ENCODE measurements at places on chromosomes 2 and 18. TPM values are rescaled to one million over a fixed set of nuclear protein-coding genes. Genes with fewer than 3 reads are reported as not detected.
A peak's percentile ranks its signal among the peaks of the same experiment; 100 is the strongest.

Gene TDRD15
- total RNA-seq: not detected

Gene IL1R2
- 26.8 TPM for total RNA-seq

Gene UGT1A6
- 0.33 TPM for total RNA-seq

Gene SCN3A
- total RNA-seq: 0.55 TPM

Gene CTLA4
- 0.33 TPM for total RNA-seq

GRCh38 chr2:105567996-105568494, 169.2 kb upstream of the FHL2 start:
- H3K4me1 ChIP-seq: no peaks in the 10 kb centered on the region
- H3K4me3 ChIP-seq: no peak overlapping the region
- H3K27ac ChIP-seq: no peak overlapping the region
- no peaks in the 10 kb centered on the region for H3K27me3 ChIP-seq
- no peaks in the 10 kb centered on the region for H3K36me3 ChIP-seq
- DNase-seq: no peak

Gene ACTG2
- 27.0 TPM for total RNA-seq

Gene DNAJC10
- total RNA-seq: 94.6 TPM

DNA sequence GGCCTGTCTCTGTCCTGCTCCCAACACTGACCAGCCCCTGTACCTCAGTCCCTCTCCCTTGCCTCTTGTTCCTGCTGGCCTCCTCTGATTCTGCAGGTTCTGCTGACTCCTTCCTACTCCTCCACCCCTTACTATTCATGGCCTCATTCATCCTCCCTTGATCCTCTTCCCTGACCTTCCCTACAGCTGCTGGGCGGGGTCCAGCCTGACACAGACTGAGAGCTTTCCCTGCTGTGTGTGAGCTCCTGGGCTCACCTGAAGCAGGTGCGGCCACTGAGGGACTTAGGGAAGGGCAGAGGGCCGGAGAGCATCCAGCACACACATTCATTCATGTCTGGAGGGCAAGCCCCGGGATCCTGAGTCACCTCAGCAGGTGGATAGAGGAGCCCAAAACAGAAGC, 185.6 kb downstream of the CTIF start:
- H3K4me3 ChIP-seq: no peak overlapping the region
- no peaks in the 10 kb centered on the region for H3K27me3 ChIP-seq
- no peaks in the 10 kb centered on the region for H3K36me3 ChIP-seq
- DNase-seq: no peak

DNA sequence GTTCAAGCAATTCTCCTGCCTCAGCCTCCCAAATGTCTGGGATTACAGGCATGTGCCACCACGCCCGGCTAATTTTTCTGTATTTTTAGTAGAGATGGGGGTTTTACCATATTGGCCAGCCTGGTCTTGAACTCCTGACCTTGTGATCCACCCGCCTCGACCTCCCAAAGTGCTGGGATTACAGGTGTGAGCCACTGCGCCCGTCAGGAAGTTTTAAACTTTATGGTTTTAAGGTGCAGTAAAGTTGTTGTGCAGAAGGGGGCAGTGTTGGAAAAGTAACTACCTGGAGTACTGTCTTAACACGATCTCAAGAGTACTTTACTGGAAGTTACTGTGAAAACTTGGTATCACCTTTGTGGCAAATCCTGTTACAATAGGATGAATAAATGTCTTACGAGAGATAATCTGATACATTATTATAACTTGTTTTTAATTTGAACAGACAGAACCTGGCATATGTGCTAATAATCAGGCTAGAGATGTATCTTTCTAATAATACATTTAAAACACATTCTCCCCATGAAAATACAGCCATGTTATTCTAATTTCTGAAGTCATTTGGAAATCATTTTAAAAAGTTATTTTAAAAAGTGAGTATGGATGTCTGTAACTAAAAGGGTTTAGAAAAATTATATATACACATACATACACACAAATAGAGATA, 10.8 kb downstream of the SPDYA start:
- no peak overlapping the region for H3K27ac ChIP-seq
- H3K36me3 ChIP-seq: no peaks in the 10 kb centered on the region
- H3K4me1 ChIP-seq: no peaks in the 10 kb centered on the region
- DNase-seq: peak; percentile 36

DNA sequence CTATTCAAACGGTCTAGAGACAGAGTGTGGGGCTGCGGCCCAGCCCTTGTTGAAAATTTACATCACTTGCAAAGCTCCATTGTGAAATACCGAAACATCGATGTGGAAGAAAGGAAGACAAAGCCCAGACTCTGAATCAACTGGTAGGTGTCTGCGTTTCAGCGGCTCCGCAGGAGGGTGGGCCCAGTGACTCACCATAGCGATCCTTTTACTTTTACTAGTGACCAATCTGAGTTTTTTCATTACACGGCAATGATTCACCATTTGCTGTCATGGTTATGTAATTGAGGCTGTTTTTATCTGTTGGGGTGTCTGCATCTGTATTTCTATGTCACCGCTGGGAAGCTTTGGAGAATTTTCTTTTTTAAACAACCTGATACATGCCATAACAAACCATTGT, 66.6 kb upstream of the ODC1 start:
- H3K36me3 ChIP-seq: no peaks in the 10 kb centered on the region
- H3K4me1 ChIP-seq: no peaks in the 10 kb centered on the region
- no peak overlapping the region for H3K4me3 ChIP-seq
- DNase-seq: peak; percentile 6
- H3K27ac ChIP-seq: no peak overlapping the region
- H3K27me3 ChIP-seq: no peaks in the 10 kb centered on the region

Gene REG3G
- total RNA-seq: not detected

GRCh38 chr2:55452879-55453278, 33.2 kb upstream of the CCDC88A start:
- no peak for DNase-seq
- no peak overlapping the region for H3K4me3 ChIP-seq
- no peaks in the 10 kb centered on the region for H3K36me3 ChIP-seq
- no peaks in the 10 kb centered on the region for H3K4me1 ChIP-seq
- no peaks in the 10 kb centered on the region for H3K27me3 ChIP-seq

DNA sequence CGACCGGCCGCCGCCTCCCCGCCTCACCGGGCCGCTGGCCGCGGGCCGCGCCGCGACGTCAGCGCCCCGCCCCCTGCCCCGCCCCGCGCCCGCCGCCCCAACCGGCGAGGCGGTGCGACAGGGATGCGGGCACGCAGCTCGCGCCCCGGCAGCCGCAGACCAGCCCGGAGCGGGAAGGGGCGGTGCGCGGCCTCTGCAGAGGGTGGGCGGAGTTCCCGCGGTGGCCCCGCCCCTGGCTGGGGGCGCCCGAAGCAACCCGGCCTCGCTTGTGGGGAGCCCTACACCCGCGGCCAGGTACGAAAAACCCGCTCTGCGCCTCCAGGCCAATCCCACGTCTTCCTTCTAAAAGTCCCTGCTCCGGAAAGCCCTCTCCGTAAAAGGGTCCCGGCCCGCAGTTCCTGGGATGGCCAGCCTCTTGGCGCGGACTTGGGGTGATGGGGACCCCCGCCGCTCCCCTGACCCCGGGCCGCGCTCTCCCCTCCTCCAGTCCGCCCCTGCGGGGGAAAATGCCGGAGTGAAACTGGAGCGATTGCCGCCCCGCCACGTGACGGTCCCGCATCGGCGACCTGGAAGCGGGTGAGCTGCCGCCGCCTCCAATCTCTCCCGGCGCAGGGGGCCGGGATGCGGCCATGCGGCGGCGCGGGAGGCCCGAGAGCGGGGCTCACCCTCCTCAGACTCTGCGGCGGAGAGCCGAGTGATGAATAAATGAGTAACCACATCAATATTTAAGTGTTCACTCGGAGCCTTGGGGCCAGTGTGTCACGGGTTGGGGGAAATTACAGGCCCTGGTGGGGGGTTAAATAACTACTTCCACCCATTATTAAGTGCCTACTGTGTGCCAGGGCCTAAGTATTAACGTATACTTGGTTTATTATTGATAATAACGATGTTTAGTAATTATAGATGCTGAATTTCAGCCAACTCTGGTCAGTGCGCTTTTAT, at the start of gene RAB11FIP5:
Gene RAB11FIP5 (minus strand): TSS at position 36 of the 942 bp plus-strand sequence. CDS start 171 bp downstream, outside the sequence.
- H3K27ac ChIP-seq: peak within 1 kb of the TSS; percentile 80
- H3K36me3 ChIP-seq: no peaks in the 10 kb centered on the region
- peak; percentile 87 for DNase-seq
- H3K27me3 ChIP-seq: no peaks in the 10 kb centered on the region
- H3K4me1 ChIP-seq: peaks cover 22% of the 10 kb centered on the region

GRCh38 chr2:199751492-199752120, 99.4 kb downstream of the FTCDNL1 start:
- no peak overlapping the region for H3K27ac ChIP-seq
- no peak overlapping the region for H3K4me3 ChIP-seq
- no peaks in the 10 kb centered on the region for H3K27me3 ChIP-seq
- H3K36me3 ChIP-seq: no peaks in the 10 kb centered on the region

Gene CAPN14
- total RNA-seq: 1.0 TPM

DNA sequence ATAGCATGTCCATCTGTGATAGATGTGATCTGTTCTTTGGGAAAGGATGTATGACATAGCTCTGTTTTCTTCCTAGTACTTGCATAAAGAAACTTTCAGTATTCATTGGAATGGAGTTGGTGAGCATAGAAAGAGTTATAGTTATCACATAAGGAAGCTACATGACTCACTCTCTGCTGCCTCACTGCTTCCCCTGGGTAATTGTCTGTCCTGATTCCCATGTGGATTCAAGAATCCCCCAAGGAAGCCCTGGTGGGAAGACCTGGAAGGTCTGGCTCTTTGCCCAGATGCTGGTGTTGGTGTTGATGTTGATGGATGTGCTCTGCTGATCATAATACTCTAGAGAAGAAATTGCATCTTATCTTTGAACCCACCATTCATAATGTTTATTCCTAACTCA, 60.6 kb downstream of the PTPN4 start:
- peaks cover 6% of the 10 kb centered on the region for H3K4me1 ChIP-seq
- no peak overlapping the region for H3K27ac ChIP-seq
- no peaks in the 10 kb centered on the region for H3K27me3 ChIP-seq
- H3K4me3 ChIP-seq: no peak overlapping the region

Gene CYB5A
- 729 TPM for total RNA-seq

DNA sequence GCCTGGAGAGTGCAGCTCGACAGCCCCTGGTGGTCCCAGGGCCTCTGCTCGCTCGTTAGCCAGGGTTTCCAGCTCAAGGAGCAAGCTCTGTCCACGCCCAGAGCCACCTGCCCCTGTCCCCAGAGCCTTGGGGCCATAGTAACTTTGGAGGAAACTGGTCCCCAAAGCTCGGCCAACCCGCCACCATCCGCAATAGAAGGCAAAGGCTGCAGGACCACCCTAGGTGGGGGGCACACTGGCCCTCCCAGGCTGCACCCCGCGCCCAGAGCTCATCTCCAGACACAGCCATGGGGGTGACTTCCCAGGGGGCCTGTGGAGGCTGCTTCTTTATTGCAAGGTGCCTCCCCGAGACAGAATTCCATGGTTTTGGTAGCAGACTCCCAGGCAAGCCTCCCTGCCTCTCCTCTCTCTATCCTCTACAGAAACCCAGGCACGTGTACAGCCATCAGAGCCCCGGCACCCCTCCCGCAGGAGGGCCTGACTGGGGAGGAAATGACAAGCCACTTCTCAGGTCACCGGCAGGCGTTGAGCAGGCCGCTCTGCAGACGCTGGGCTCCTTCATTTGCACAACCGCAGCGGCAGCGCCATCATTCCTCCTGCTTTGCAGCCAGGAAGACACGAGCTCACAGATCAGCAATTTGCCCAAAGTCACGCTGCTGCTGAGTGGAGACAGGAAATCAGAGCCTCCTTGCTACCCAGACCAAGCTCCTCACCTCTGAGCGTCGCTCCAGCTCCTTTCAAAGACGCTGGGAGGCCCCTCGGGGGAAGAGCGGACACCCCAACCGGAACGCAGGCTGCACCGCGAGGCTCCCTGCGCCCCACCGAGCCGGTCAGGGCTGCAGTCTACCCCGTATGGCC, 80.2 kb downstream of the NDUFA10 start:
- H3K4me3 ChIP-seq: no peak overlapping the region
- peak; percentile 64 for DNase-seq
- no peaks in the 10 kb centered on the region for H3K4me1 ChIP-seq
- H3K36me3 ChIP-seq: no peaks in the 10 kb centered on the region
- H3K27ac ChIP-seq: no peak overlapping the region

Gene RTP5
- 2.1 TPM for total RNA-seq

- H3K4me1 ChIP-seq: no peaks in the 10 kb centered on the region
- no peak overlapping the region for H3K27ac ChIP-seq
- no peak overlapping the region for H3K4me3 ChIP-seq
These were observed 83.5 kb upstream of the RAB12 start for GRCh38 chr18:8525692-8526091.

- no peaks in the 10 kb centered on the region for H3K27me3 ChIP-seq
- H3K36me3 ChIP-seq: no peaks in the 10 kb centered on the region
- no peak overlapping the region for H3K27ac ChIP-seq
- DNase-seq: no peak
These were observed 108.5 kb upstream of the UNC80 start for GRCh38 chr2:209663139-209663538.

- peaks cover 2% of the 10 kb centered on the region for H3K4me1 ChIP-seq
- no peak overlapping the region for H3K4me3 ChIP-seq
- H3K36me3 ChIP-seq: no peaks in the 10 kb centered on the region
- no peaks in the 10 kb centered on the region for H3K27me3 ChIP-seq
- DNase-seq: no peak
- H3K27ac ChIP-seq: no peak overlapping the region
These were observed 75.7 kb downstream of the VAPA start for GRCh38 chr18:9989481-9989880.

GRCh38 chr2:33166287-33166881, 219.6 kb downstream of the LTBP1 start:
- no peaks in the 10 kb centered on the region for H3K4me1 ChIP-seq
- H3K27me3 ChIP-seq: no peaks in the 10 kb centered on the region
- DNase-seq: no peak
- H3K27ac ChIP-seq: no peak overlapping the region
- no peaks in the 10 kb centered on the region for H3K36me3 ChIP-seq

Gene MC4R
- not detected for total RNA-seq

GRCh38 chr2:161982548-161983330, 91.3 kb downstream of the DPP4 start:
- H3K36me3 ChIP-seq: no peaks in the 10 kb centered on the region
- no peak for DNase-seq
- no peaks in the 10 kb centered on the region for H3K4me1 ChIP-seq
- no peak overlapping the region for H3K4me3 ChIP-seq
- no peak overlapping the region for H3K27ac ChIP-seq
- no peaks in the 10 kb centered on the region for H3K27me3 ChIP-seq

Gene GALNT13
- 4.1 TPM for total RNA-seq

- no peak overlapping the region for H3K4me3 ChIP-seq
- H3K27me3 ChIP-seq: no peaks in the 10 kb centered on the region
- no peaks in the 10 kb centered on the region for H3K4me1 ChIP-seq
- peaks cover 3% of the 10 kb centered on the region for H3K36me3 ChIP-seq
These were observed 28.8 kb downstream of the SETBP1 start for GRCh38 chr18:44709307-44710126.

- H3K4me1 ChIP-seq: peaks cover under 1% of the 10 kb centered on the region
- no peak overlapping the region for H3K4me3 ChIP-seq
- no peaks in the 10 kb centered on the region for H3K36me3 ChIP-seq
- H3K27me3 ChIP-seq: no peaks in the 10 kb centered on the region
- no peak for DNase-seq
These were observed 39.4 kb upstream of the MAP4K3 start for GRCh38 chr2:39476524-39476923.

DNA sequence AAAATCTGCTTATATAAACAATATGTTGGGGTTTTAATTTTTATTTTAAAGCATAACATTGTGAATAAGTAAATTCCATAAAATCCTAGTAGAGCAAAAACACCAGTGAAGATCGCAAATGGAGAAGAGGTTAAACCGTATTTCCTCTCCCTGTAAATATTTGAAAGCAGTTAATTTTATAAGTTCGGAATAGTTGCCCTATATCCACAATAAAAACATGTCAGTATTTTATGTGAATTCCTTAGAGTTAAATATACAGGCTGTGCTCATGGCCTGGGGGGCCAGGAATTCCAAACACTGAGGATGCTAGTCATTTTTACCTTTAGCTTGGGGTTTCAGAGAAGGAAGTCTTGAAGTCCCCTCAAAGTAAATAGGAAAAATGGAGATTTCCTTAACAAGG, 135.0 kb downstream of the FIGN start:
- no peaks in the 10 kb centered on the region for H3K36me3 ChIP-seq
- H3K27me3 ChIP-seq: no peaks in the 10 kb centered on the region
- H3K27ac ChIP-seq: no peak overlapping the region
- no peak overlapping the region for H3K4me3 ChIP-seq

Gene PAX3
- not detected for total RNA-seq

All from upper lobe of left lung (tissue), 6 donors.